ENCODE measurements at places on chromosomes 6 and 20.
A peak's percentile ranks its signal among the peaks of the same experiment; 100 is the strongest.

- DNase-seq: no peak
Observed at GRCh38 chr6:117550618-117551242, 51.6 kb downstream of the GOPC start.

DNA sequence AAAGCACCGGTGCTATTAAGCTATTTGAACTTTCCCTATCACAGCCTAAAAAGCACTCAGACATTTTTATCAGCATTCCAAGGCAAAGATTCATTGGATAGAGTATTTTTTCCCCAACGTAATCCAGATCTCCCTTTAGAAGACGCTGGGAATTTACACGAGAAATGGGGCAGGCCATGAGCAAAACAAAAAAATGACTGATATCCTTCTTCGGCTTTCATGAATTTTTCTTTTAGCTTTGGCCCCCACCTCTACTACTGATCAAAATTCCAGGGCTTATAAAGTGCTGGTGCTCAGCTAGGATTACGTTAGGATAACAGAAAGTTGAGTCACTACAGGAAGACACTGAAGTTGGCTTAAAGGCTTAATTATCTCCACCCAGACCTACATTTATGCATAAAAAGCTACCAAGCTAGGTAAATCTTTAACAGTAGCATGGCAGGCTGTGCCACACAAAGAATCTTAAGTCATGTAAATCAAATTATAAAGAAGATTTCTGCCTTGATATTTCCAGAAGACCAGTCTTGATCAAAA is 418.5 kb upstream of the BTBD3 start:
- no peak for DNase-seq

DNA sequence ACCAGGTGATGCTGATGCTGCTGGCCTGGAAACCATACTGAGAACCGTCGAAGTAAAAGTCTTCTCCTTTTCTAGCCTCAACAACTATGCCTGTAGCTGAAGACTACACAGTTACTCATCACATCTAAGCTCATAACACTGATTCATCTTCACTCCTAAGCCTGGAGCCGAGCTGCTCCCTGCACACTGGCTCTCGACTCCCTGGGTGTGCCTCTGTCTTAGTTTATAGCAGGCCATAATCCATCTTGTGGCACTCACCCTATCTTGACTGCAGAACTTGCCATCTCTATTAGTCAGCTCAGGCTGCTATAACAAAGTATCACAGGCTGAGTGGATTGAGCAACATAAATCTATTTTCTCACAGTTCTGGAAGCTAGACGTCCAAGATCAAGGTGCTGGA is 191.0 kb downstream of the UNC5CL start:
- DNase-seq: no peak

DNA sequence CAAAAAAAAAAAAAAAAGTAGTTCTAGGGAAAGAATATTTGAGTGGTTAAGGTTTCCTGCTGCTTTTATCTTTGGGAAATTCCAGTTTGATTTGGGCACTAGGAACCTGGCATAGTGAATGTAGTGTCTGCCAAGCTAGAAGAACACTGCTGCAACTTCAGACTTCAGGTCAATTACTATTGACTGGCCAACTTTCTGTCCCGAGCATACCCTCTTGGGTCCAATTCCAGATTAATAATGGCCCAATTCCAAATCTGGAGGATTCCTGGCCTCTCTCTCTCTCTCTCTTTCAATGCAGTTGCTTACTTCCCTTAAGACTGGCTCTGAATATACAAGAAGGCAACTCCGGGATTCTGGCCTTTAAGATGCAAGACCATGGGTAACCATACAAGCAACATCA is 74.9 kb downstream of the ANKEF1 start:
- no peak for DNase-seq

- DNase-seq: peak; percentile 44
Observed at GRCh38 chr6:43977404-43978111, 149.7 kb downstream of the MRPL14 start.

DNA sequence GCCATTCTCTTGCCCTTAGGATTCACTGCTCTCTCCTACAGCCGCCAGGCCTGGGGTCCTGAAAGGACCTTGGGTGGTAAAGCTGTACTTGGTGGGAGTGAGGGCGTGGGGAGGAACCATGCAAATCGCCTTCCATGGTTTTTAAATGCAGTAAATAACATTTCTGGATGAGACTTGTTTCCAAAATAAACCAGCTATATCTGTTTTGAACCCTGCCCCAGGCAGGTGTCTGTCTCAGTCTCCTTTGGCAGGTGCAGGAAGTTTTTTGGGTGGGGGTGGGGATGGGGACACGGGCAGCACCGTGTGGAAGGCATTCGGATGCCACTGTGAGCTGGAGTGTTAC is 14.3 kb downstream of the ITPA start:
- DNase-seq: no peak

GRCh38 chr6:135228486-135228885 is 47.4 kb downstream of the MYB start:
- no peak for DNase-seq

- DNase-seq: no peak
Observed at GRCh38 chr6:144033816-144034735, 26.0 kb upstream of the PLAGL1 start.

DNA sequence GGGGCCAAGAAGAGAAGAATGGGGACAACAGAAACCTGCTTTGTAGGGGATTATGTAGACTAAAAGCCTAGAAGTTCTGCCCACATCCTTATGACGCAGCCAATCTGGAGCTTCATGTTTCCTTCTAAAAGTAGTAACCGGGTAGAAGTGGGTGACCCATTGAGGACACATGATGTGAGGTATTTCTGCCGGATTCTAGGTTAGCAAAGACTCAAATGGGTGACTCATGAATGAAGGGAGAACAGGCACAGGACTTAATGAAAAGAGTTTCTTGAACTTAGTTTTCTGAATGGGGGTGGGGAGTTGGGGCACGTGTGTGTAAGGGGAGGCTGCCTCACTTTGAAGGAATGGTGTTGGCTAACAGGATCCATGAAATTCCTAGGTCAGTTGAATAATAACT is 68.8 kb downstream of the CDS2 start:
- no peak for DNase-seq

DNA sequence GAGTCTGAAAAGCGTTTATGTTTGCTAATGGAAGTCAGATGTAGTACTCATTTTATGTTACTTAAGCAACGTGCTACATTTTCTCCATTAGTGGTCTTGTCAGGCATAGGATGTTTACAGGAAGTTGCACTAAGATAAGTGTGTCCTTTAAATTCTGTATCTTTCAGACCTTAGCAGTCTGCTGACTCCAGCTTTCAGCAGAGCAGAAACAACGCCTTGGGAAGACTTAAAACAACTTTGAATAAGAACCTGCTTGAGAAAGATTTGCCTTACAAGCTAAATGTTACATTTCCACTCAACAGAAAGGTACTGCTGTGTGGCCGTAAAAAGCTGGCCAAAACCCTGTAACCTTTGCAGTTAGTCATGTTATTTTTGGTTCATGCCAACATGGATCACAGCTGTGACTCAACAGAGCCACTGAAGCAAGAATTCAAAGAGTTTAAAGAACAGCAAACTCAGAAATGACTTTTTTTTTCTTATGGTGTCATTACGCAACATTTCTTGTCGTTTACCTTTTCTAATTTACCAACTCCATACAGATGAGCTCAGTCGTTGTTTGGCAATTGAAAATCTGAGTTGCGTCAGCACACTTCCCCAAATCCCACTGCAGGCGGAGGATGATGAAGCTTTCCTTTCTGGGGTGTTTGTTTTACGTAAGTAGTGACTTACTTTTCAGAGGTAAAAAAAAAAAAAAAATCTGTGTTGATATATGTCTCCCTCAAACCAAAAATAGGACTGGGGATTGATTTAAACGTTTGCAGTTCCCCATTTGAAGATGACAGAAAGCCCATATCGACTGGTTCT is 27.9 kb upstream of the BMP6 start:
- no peak for DNase-seq

- DNase-seq: no peak
Observed at GRCh38 chr6:17474289-17474688, 80.9 kb downstream of the CAP2 start.

GRCh38 chr20:7772371-7772770 is 167.9 kb downstream of the HAO1 start:
- no peak for DNase-seq

DNA sequence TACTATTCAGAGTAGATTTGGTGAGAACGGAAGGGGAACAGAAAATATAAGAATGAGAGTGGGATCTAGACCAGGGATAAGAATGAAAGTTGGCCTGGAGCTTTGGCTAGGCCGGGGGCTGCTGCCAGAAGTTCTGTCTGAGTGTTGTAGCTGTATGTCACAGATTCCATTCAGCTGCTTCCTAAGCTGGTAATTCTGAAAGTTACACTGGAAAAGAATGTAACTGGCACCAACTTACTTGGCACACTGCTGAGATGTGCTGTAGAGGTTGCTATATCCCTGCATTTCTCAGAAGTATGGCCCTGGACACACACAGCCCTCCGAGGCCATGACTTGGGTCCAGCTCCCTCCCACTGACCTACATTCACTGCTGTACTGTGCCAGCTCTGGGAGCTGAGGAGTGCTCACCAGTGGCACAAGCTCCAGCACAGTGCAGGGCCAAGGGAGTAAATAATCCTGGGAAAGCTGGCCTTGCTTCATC is 25.8 kb upstream of the TMEM217 start:
- no peak for DNase-seq

DNA sequence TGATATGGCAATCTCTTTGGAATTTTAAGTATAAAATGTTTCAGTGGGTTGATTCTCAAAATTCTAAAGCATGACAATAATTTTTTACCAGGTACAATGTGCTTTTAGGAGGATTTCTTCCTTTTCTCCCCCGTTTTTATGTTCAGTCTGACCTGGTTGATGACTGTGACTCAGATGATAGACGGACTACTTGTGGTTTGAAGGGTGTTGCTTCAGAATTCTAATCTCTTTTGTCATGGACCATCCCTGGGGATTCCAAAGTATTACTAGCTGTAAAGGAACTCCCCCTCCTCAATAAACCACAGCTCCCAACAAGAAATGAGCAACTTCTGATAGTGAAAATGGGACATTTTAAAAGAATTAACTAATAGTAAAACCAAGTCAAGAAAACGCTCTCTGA is 34.9 kb upstream of the TNFAIP3 start:
- DNase-seq: no peak

GRCh38 chr20:62738025-62738881 is 29.6 kb downstream of the NTSR1 start:
- peak; percentile 57 for DNase-seq

GRCh38 chr20:36919715-36920333 is 31.7 kb downstream of the SAMHD1 start:
- DNase-seq: peak; percentile 27

- DNase-seq: no peak
Observed at GRCh38 chr6:51301962-51302361, 483.3 kb downstream of the TFAP2B start.

DNA sequence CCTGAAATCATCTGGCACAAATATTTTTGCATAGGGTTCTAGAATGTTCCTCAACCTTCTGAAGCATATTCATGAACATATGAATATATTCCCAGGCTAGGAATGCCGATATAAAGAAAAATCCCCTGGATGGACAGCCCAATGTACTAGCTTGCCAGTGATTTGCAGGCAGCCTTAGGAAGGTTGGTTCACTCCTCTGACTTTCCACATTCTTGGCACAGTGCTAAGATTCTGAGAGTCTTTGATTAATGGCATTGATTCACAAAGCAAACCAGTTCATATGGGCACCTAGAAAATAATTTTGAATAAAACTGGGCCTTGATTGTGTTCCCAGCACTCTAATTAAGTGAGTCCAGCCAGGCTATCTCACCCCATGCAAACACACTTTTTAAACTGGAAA is 56.9 kb upstream of the ENPP4 start:
- no peak for DNase-seq

- no peak for DNase-seq
Observed at GRCh38 chr6:686497-686896, 6.4 kb downstream of the EXOC2 start.

- DNase-seq: no peak
Observed at GRCh38 chr6:70180183-70180900, 122.5 kb downstream of the COL9A1 start.

- DNase-seq: no peak
Observed at GRCh38 chr6:156451726-156452125, 325.5 kb upstream of the ARID1B start.

- DNase-seq: no peak
Observed at GRCh38 chr20:62387933-62388635, 1.2 kb downstream of the RPS21 start.

DNA sequence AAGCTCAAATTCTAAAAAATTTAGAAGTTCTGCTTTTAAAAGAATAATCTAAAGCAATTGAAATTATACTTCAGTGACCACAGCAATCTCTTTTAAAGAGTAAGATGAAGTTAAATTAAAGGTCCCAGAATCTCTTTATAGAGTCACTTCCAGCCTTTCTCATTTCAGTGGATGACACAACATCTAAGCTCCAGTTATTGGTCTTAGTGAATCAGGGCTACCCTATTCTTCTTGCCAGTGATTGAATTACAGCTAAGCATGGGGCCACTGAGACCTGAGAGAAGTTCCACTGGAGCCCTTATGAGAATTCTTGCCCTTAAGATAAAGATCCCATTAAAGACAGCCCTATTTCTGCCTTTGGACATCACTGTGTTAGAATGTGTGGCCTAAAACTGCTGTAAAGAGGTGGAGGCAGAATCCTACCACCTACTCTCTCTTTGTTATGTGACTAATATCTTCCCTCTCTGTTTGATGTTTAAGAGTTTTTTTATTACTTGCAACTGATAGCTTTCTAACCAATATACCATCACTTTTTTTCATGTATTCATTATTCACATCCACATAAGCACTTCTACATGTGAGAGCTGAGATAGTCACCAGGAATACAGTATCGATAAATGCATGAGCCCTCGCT is 128.6 kb downstream of the UNC5CL start:
- DNase-seq: no peak
